ENCODE measurements at places on chromosomes 3 and 15.

DNA sequence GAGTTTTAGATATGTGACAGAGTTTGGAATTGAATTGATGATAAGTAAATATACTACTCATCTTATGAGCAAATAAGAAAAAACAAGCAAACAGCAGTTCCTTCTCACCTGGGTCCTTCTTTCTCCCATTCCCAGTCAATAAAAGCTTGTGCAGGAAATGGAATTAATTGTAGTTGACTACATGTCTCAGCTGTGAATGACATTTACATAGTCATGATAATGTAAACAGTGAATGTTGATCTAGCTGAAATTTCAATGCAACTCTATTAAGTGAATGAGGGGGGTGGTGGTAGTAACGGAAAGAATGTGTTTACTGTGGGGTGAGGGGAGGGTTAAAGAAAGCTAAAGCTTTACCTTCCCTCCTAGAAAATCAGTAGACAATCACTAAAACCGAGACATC is 76.2 kb downstream of the NFKBIZ start:
- no peak for DNase-seq

GRCh38 chr3:128199110-128199509 is 45.8 kb downstream of the EEFSEC start:
- no peak for DNase-seq

GRCh38 chr3:197597335-197597734 is 41.6 kb upstream of the BDH1 start:
- DNase-seq, result no peak

- DNase-seq, result no peak
Measured at GRCh38 chr3:21274079-21274571, 476.9 kb downstream of the ZNF385D start.

DNA sequence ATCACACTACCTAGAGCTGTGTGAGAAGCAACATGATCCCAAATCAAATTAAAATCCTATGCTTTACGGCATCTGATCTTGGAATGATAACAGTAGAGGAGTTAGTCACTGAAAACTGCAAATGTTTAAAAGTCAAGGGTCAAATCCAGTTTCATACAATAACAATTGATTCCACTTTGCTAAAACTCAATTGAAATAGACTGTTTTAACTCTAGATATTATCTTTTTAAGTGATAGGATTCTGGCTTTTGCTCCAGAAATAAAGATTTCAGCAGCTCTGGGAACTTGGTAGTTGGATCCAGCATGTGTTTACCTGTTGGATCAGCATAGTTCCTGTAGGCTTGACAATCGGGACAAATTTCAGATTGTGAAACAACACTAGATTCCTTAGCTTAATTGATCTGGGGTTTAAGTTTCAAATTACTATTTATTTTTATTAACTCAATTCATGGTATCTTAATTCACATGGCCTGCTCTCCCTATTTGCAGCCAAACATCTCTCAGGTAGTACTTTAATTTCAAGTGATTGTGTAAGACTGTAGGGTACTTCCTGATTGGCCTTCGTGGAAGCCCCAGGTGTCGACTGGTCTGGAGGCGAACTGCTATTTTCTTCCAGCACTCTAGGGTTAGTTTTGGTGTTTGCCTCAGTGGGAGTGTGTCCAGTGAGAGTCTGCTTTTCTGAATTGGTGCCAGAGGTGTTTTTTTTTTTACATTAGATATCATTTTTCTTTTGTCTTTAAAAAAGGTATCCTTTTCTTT is 16.6 kb downstream of the NFKBIZ start:
- no peak for DNase-seq

DNA sequence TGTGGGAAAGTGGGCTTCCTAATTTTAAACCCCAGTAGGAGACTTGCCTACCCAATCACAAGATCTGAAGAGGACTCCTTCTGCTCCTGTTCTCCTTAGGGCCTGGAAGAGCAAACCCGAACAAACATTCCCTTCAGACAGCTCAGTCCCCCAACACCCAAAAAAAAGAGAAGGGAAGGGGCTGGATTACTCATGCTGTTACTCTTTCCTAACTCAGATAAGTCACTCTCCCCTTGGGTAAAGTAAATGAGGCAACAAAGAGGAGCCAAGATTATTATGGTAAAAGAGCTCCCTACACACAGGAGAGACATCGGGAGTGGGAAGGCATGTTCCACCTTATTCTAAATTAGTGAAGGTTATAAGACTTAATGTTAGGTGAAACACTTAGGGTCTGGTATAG is 18.1 kb upstream of the LEKR1 start:
- no peak for DNase-seq

DNA sequence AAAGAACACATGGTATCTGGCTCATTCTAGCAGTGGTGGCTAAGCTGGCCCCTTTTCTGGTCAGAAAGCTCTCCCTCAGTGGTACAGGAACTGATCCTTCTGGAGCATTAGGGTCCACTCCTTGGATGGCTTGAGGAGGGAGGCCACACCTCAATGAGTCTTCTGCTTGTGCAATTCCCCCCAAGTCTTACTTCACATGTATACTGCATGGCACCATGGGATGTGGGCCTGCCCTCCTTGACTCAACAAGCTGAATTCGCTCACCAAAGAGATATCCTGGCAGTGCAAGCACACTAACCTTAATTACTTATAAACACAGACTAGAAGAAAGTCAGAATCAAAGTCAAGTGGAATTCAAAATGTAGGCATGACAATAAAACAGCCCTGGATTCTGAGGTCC is 133.8 kb upstream of the SLC2A2 start:
- no peak for DNase-seq

GRCh38 chr3:4776980-4777581 is 202.2 kb upstream of the BHLHE40 start:
- DNase-seq, result no peak

Measured in inflammatory macrophage (primary cell).